ENCODE measurements at places on chromosomes 4 and X.

GRCh38 chr4:140188975-140189374, 35.0 kb upstream of the MAML3 start:
- DNase-seq, result no peak

- no peak for DNase-seq
Observed at GRCh38 chrX:149757206-149758067, 16.4 kb upstream of the HSFX1 start.

DNA sequence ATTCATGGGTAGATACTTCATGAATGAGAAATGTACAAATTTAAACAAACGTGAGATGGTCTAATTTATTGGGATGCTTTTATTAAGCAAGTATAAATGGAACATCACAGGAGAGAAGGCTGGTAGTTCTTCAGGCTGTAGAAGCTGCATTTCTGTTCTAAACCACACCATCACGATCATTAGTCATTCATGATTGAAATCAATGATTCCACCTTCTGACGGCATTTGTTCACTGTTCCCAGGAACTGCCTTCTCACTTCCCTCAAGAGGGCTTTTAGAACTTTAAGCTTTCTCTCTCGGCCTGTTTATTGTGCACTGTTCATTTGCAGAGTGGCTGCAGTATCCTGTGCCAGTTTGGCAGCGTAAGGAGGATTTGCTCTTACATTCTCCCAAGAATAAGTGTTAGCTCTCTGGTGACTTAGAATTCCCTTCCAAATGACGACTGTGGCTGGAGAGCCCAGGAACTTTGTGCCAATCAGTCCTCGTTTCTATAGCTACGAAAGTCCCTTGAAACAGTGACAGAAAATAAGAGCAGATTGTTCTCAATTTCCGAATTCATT, 54.7 kb downstream of the MFAP3L start:
- no peak for DNase-seq

- DNase-seq, result no peak
Observed at GRCh38 chr4:167359711-167360110, 125.4 kb upstream of the SPOCK3 start.

DNA sequence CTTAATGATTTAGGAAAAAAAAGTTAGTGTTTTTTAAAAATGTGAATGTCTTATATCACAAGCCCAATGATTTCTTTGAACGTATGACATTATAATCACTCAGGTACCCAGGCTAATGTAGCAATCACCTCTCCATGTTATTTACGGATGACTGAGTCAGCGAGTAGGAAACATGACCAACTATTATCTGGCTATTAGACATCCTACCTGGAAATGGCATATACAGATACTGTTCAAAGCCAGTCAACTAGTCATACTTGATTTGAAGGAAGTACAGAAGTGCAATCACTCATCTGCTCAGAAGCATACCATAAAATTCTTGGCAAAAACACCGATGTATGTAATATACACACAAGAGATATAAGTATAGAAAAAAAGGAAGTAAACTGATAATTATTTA, 732.5 kb downstream of the ARAP2 start:
- no peak for DNase-seq

GRCh38 chr4:183960046-183960420, 54.9 kb downstream of the STOX2 start:
- DNase-seq, result no peak

DNA sequence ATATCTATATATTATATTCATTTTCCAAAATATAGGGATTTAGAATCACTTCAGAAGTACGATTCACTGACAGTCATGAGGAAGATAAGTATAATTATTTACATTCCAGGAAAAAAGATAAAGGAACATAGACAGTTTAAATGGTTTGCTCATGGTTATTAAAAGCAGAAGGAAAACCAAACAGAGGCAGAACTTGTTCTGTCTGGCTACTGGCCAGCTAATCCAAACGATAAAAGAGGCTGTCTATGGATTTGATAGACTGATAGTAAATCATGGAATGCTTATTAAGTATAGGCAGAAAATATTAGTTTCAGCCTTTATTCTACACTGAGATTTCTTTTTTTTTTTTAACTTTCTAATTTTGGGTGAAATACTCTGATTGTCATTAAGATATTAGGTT, 50.2 kb downstream of the RPGR start:
- DNase-seq, result no peak

DNA sequence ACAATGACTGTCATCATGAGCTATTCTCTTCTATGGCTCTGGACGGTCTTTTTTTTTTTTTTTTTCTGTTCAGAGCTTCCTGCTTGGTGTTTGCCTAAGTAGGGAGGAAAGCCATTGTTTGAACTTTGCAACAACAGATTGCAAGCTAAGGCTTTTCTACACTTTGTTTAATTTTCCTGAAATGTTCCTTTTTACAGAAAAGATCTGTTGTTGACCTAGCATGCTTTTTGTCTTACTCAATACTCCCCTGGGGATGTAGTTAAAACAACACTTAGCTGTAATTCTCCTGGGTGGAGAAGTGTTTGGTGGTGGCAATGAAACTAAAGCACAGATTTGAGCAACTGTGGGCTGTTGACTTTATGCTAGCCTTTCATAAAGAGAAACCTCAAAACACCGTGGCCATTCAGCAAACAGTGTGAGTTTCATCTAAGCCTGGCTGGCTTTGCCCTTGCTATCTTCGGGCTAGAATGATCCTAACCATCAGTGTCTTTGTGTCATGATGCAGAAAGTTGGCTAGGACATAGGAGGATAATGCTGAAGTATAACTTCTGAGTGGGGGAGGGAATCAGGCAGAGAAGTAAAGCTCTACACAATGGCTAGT, 110.5 kb downstream of the ANXA3 start:
- DNase-seq, result no peak

- DNase-seq, result no peak
Observed at GRCh38 chr4:115145393-115146160, 32.2 kb upstream of the NDST4 start.

- DNase-seq, result no peak
Observed at GRCh38 chr4:36399762-36400353, 118.4 kb downstream of the DTHD1 start.

DNA sequence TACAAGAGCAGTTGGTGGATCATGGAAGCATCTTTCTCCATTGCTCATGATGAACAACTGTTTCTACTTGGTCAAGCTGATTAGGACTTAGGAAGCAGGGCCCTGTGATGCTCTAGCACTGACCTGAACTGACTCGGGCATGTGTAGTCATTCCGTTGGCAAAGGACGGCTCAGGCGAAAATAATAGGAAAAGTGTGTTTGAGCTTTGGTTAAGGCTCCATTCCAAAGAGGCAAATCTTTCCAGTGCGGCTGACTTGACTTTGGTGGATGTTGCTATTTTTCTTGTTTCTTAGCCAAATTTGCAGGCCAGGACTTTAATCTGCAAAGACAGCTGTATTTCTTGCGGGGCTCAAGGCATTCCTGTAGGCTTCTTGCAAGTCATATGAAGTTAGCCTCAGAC, 39.5 kb downstream of the ZNF518B start:
- DNase-seq, result no peak

DNA sequence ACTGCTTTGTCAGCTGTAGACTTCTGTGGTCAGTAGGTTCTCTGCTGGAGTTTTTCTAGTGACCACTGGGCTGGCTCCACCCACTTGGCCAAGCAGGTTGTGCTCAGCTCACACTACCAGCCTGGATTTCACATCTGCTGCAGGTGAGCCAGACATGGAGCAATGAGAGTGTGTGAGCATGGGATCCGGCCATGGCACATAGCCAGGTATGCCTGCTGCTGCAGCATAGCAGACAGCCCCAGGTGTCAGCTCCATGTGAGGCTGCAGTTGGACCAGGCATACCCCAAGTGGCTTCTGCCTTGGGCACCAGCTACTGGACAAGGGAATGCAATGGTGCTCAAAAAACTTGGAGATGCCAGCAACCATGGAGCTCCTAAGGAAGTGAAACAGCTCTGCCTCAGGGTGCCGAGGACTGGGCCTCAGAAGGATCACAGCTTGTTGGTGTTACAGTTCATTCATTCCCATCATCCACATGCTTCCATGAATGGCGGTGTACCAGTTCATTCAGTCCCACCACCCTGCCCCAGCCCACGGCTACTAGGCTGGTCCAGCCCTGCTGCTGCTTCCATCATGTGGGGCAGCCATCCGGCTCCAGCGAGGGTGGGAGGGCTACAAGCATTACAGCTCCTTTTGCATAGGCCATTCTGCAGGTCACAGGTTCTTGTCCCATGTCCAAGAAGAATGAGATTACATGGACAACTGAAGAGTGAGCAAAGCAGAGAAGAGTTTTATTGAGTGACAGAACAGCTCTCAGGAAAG, 389.1 kb upstream of the PCDH7 start:
- no peak for DNase-seq

DNA sequence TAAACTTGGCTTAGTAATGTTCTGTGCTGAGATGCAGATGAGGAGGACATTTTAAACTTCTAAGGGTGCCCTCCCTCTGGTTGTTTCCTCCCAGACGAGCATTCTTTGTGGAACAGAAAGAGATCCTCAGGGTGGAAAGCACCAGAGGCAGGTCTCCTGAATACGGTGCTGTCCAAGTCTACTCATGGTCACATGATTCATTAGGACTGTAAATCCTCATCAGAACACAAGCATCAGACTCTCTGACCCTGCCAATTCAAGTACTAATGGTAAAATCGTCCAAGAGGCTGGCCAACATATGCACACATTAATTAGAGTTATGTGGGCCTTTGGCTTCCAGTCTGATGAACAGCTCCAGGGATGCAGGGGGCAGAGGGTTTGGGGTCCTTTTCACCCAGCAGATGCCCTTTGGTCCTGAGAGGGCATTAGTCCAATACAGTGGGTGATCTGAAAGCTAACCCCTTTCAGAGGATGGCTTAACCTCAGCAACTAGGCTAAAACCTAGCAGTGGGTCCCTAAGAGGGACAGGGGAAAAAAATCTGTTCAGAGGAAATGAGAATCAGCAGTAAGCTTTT, 18.2 kb downstream of the HAND2 start:
- DNase-seq, result no peak

DNA sequence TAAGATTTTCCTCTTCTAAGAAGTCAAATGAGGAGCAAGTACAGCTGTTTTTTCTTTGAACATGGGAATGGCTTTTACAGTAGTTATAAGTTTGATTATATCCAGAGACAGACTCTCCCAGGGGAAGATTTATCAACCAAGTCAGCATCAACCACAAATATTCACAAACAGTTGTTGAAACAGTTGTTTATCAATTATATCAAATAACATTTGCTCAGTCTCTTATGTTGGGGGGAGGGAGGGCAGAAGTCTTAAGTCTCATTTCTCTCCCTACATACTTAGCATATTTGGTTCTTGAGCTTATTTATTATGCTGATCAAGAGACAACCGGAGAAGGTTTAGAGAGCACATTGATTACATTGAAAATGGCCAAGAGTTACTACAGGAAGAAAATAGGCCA, 110.1 kb downstream of the FBXO8 start:
- no peak for DNase-seq

DNA sequence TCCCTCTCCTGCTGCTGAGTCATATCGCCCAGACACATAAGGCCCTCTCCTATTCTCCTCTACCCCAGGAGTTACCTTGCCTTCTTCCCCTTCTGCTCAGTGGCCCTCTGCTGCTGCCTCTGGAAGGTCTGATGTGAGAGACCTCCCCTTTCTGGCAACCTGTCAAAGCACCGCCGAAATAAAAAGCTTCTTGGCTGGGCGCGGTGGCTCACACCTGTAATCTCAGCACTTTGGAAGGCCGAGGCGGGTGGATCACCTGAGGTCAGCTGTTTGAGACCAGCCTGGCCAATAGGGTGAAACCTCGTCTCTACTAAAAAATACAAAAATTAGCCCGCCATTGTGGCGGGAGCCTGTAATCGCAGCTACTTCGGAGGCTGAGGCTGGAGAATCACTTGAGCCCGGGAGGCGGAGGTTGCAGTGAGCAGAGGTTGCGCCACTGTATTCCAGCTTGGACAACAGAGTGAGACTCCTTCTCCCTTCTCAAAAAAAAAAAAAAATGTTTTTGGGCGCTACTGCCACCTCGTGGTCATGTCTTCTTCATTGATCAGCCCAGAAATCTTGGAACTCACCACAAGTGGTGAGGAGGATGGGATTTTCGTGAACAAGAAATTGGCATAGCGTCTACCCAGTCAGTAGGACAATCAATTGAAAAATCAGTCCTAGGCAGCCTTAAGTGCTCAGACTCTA, 8.6 kb upstream of the ZXDA start:
- DNase-seq, result no peak

GRCh38 chrX:2330487-2330886, 170.3 kb downstream of the DHRSX start:
- no peak for DNase-seq

GRCh38 chr4:101596781-101597552, 193.6 kb upstream of the BANK1 start:
- no peak for DNase-seq

DNA sequence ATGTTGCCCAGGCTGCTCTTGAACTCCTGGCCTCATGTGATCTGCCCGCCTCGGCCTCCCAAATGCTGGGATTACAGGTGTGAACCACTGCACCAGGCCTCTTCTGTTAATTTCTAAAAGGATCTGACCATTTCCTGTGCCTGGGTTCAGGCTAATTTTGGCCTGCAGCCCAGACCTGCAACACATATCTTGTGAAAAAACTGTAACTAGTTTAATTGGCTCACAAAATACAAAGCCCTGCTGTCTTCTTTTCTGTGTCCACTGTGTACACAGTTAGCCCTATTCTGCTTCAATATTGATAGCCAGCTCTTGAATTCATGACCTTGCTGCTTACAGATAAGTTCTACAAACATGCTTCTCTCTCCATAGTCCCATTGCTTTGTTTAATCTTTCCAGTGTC, 753.5 kb downstream of the PDHA2 start:
- no peak for DNase-seq

DNA sequence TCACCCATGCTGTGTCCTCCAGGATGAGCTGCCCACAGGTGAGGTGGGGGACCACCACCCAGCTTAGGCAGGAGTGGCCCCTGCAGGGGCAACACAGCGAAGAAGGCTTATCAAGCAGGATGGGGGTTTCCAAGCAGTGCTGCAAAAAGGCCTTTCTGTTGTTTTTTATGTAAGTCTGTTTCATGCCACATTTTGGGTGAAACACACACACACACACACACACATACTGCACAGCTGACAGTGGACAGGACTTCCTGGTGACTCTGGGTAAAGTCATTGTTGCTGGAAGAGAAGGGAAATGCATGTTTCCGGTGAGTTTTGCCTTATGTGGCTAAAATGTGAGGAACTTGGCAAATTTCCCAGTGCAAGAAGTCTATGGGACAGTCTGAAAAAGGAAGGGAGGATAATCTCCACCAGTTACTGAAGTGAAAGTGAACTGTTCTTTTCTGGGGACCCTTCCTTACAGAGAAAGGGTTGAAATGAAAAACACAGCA, 119.2 kb downstream of the IRF2 start:
- DNase-seq, result peak; percentile 66

GRCh38 chrX:39618178-39618577, 479.6 kb downstream of the BCOR start:
- DNase-seq, result no peak

GRCh38 chr4:5683566-5683965, 24.8 kb downstream of the EVC2 start:
- DNase-seq, result no peak
